ENCODE measurements at places on chromosomes 16 and 17. TPM values are rescaled to one million over a fixed set of nuclear protein-coding genes. Genes with fewer than 3 reads are reported as not detected.

Gene PHF12
- 59.8 TPM for total RNA-seq

DNA sequence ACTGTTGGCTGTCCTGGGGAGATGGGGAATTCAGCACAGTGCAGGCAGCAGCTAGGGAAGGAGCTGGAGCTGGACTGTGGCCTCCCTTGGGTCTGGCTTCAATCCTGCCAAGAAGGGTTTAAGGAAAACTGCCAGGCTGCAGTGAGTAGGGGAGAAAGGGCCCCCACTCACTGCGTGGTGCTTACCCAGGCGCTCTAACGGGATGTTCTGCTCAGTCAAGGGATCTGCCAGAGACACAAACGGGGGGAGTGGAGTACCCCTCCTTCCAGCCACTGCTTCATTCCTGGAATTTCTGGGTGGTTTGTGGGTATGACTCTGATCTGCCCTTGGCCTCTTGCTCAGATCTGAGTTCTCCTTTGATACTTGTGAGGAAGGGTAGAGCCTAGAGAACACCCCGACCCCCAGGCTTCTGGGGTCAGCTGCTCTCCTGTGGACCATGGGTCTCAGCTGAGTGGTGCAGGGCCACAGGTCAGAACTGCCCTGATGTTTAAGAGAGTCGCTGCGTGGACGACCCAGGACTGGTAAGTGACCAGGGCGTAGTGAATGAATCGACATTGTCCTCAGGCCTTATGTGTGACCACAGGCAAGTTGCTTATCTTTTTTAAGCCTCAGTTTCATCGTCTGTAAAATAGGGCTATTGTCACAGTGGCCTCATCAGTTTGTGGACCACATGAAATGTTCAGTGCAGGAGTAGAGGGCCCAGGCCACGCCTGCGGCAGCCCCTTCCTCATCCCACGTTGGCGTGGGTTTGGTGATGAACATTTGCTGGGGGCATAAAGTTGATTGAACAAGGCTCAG lies 9.6 kb downstream of the CRISPLD2 start:
- no peaks in the 10 kb centered on the region for H3K36me3 ChIP-seq
- H3K4me3 ChIP-seq = no peak overlapping the region
- peaks cover 28% of the 10 kb centered on the region for H3K4me1 ChIP-seq
- H3K27me3 ChIP-seq = peaks cover 4% of the 10 kb centered on the region

DNA sequence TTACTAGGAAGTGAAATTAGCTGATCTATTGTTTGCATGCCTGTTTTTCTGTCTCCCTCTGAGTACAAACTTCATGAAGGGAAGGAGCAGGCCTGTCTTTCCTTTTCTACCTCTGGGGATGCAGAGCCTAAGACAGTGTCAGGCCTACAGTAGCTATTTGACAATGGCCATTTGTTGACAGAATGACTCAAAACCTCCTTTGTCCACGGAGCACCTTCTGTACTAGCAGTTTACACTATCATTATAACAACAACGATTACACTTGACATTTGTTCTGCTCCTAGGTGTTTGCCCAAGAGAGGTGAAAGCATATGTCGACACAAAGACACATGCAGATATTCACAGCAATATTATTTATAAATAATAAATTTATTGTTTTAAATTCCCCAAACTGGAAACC lies 132.3 kb upstream of the IRX3 start:
- H3K4me1 ChIP-seq = no peaks in the 10 kb centered on the region
- peaks cover 5% of the 10 kb centered on the region for H3K36me3 ChIP-seq
- H3K27me3 ChIP-seq = no peaks in the 10 kb centered on the region
- no peak for DNase-seq
- no peak overlapping the region for H3K4me3 ChIP-seq

Gene WDR59
- total RNA-seq = 65.9 TPM

Gene ARHGAP23
- 23.6 TPM for total RNA-seq

GRCh38 chr17:42072323-42073187 lies 22.2 kb upstream of the C17orf113 start:
- peak; percentile 62 for DNase-seq
- peaks cover 17% of the 10 kb centered on the region for H3K27me3 ChIP-seq
- no peak overlapping the region for H3K4me3 ChIP-seq
- no peaks in the 10 kb centered on the region for H3K36me3 ChIP-seq

- H3K4me3 ChIP-seq = no peak overlapping the region
- peaks cover 2% of the 10 kb centered on the region for H3K27me3 ChIP-seq
- no peaks in the 10 kb centered on the region for H3K4me1 ChIP-seq
- peaks cover 5% of the 10 kb centered on the region for H3K36me3 ChIP-seq
- DNase-seq = no peak
- no peak overlapping the region for H3K27ac ChIP-seq
These were observed 12.1 kb downstream of the GLP2R start for GRCh38 chr17:9837551-9838471.

DNA sequence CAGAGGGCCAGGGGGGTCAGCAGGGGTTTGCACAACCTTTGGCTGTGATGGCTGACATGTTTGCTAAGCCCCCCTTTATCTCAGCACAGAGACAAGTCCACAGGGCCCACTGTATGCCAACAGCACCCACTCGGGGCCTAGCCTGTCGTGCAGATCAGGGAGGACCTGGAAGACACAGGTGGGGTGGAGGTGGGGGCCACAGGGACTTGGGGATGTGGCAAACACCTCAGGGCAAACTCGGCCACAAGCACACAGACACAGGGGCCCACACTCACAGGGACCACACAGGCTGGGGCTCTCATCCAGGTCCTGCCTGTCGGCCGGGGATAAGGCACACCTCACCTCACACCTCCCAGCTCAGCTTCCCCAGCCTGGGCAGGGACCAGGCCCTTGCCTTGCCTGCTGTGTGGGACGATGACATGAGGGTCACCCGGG lies 87.9 kb downstream of the C16orf78 start:
- peak overlapping the region; percentile 13 for H3K27ac ChIP-seq
- peak; percentile 10 for DNase-seq
- peaks cover 2% of the 10 kb centered on the region for H3K27me3 ChIP-seq
- peaks cover 20% of the 10 kb centered on the region for H3K4me1 ChIP-seq
- H3K4me3 ChIP-seq = no peak overlapping the region

Gene SAMD14
- total RNA-seq = 95.0 TPM
